ENCODE measurements at places on chromosomes 3 and 15. TPM values are rescaled to one million over a fixed set of nuclear protein-coding genes. Genes with fewer than 3 reads are reported as not detected.

DNA sequence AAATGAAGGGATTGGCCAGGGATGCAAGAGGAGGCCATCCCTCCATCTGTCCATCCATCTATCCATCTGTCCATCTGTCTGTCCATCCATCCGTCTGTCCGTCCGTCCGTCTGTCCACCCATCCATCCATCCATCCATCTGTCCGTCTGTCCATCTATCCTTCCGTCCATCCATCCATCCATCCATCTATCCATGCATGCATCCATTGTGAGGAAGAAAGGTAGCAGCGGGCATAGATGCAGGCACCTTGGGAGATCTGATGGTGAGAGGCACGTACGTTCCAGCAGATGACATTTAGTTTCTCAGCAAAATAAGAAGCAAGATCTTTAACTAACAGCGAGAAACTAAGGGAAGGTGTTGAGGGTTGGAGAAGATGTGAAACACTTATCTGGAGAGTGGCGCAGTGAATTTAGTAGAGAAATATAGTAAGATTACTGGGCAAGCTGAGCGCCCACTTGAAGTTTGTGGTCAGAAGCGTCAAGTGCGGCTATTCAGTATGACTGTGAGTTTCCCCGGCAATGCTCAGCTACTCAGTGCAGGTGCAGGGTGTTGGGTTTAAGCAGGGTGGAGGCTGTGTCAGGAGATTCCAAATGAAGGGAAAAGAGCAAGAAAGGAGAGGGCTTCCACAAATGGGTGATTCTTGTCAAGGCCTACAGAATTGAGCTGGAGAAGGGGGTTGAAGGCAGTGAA lies 22.4 kb upstream of the SRP14 start:
- H3K27ac ChIP-seq, result no peak overlapping the region
- H3K4me1 ChIP-seq, result no peaks in the 10 kb centered on the region
- H3K36me3 ChIP-seq, result no peaks in the 10 kb centered on the region
- H3K27me3 ChIP-seq, result peaks cover 2% of the 10 kb centered on the region

DNA sequence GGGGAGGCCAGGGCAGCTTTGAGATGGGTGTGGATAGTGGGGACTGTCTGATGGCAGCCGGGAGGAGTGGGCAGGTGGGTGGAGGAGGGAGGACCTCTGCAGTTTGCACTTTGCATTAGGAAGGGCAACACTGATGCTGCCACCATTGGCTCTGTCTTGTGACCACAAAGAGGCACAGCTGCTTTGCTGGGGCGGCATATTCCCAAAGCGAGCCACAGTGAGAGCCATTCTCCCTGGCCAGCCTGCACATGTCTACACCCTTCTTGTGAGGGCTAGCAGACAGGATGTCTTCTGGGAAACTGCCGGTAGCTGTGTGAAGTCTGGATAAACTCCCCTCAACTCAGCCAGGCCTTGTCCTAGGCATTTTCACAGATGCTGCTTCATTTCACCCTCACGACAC lies 38.3 kb downstream of the CCNB2 start:
- H3K36me3 ChIP-seq, result no peaks in the 10 kb centered on the region
- DNase-seq, result no peak
- H3K27ac ChIP-seq, result no peak overlapping the region
- no peaks in the 10 kb centered on the region for H3K27me3 ChIP-seq
- no peak overlapping the region for H3K4me3 ChIP-seq

DNA sequence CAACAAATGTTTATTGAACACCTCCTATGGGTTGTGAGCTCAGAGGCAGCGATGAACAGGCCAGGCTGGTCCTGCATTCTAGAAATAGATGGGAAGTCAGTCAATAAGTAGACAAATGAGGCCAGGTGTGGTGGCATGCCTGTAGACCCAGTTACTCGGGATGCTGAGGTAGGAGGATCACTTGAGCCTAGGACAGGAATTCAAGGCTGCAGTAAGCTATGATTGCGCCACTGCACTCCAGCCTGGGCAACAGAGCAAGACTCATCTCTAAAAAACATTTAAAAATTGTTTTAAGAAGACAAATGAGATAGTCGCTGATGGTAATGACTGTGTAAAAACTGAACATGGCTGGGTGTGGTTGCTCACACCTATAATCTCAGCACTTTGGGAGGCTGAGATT lies 4.4 kb upstream of the RHO start:
- H3K4me3 ChIP-seq, result no peak overlapping the region
- no peaks in the 10 kb centered on the region for H3K27me3 ChIP-seq
- no peaks in the 10 kb centered on the region for H3K4me1 ChIP-seq

GRCh38 chr3:170751083-170751898 lies 118.7 kb downstream of the RPL22L1 start:
- DNase-seq, result no peak
- peaks cover 6% of the 10 kb centered on the region for H3K36me3 ChIP-seq
- no peaks in the 10 kb centered on the region for H3K27me3 ChIP-seq
- H3K27ac ChIP-seq, result no peak overlapping the region
- no peaks in the 10 kb centered on the region for H3K4me1 ChIP-seq
- no peak overlapping the region for H3K4me3 ChIP-seq

- H3K27me3 ChIP-seq, result peaks cover 4% of the 10 kb centered on the region
- H3K4me3 ChIP-seq, result no peak overlapping the region
- no peak for DNase-seq
- peaks cover 41% of the 10 kb centered on the region for H3K4me1 ChIP-seq
Measured at GRCh38 chr15:31268911-31269784, 57.5 kb upstream of the KLF13 start.

The CPN2 gene
- not detected for polyA plus RNA-seq

The TTBK2 gene
- polyA plus RNA-seq, result 5.9 TPM

The IGF2BP2 gene
- polyA plus RNA-seq, result 0.43 TPM

- H3K36me3 ChIP-seq, result no peaks in the 10 kb centered on the region
- no peak overlapping the region for H3K27ac ChIP-seq
- DNase-seq, result no peak
Measured at GRCh38 chr3:126118591-126118990, 34.7 kb upstream of the SLC41A3 start.

DNA sequence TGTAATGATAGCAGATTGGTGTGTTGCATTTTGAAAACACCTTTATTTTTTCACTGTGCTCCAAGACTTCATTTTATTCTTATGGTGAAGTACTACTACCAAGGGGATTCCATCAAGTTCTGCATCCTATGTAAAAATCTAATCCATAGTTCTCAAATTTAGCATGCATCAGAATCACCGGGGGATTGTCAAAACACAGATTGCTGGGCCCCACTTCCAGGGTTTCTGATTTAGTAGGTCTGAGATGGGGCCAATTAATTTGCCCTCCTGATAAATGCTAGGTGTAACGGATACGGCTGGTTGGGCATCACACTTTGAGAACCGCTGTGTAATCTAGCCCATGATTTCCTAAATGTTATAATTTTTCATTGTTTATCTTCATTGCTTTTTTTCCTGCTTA lies 692 bp downstream of the ZWILCH start:
- H3K4me3 ChIP-seq, result peak overlapping the region; percentile 100
- DNase-seq, result no peak
- H3K27me3 ChIP-seq, result peaks cover 10% of the 10 kb centered on the region
- peaks cover 51% of the 10 kb centered on the region for H3K4me1 ChIP-seq
- peak overlapping the region; percentile 99 for H3K27ac ChIP-seq
